Activated T-helper 2 cell treated with anti-CD3 and anti-CD28 coated beads, Interferon-gamma antibody, Interleukin-2, Interleukin-4, amounts not matched to agents 10 μg/mL and 5 μg/mL and 100 μg/mL, durations not matched to agents 14 hours and 24 hours and 36 hours (primary cell): ENCODE measurements at places on chromosomes 4 and X. TPM values are rescaled to one million over a fixed set of nuclear protein-coding genes. Genes with fewer than 3 reads are reported as not detected.

ABLIM2 gene
- 0.32 and 0.60 TPM in 2 replicates for total RNA-seq

POLA1 gene
- total RNA-seq: 36.3 and 36.7 TPM in 2 replicates

RGN gene
- not detected in 2 replicates for total RNA-seq

TLR6 gene
- 0.37 and 0.48 TPM in 2 replicates for total RNA-seq

NAA11 gene
- total RNA-seq: not detected in 2 replicates

RHOXF2B gene
- total RNA-seq: not detected in 2 replicates

IL21 gene
- 14.5 TPM in 2 replicates for total RNA-seq

TEX13B gene
- total RNA-seq: not detected in 2 replicates

NRK gene
- total RNA-seq: not detected in 2 replicates

ZNF595 gene
- total RNA-seq: 5.0 and 5.2 TPM in 2 replicates

ADGRA3 gene
- total RNA-seq: 41.0 and 41.4 TPM in 2 replicates

AVPR2 gene
- total RNA-seq: not detected in 2 replicates

OTC gene
- not detected in 2 replicates for total RNA-seq

ARMCX4 gene
- 4.7 and 6.3 TPM in 2 replicates for total RNA-seq

EPHA5 gene
- total RNA-seq: not detected in 2 replicates

F11 gene
- total RNA-seq: not detected in 2 replicates
